ENCODE measurements at places on chromosomes 16 and 17.

DNA sequence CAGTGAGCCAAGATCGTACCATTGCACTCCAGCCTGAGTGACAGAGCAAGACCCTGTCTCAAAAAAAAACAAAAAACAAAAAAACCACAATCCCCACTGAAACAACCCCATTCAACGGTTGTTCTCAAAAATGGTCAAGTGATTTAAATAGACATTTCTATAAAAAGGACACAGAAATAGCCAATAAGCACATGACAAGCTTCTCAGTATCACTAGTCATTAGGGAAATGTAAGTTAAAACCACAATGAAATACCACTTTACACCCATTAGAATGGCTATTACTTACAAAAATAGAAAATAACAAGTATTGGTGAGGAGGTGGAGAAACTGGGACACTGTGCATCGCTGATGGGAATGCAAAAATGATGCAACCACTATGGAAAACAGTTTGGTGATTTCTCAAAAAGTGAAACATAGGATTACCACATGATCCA lies 26.6 kb upstream of the MYLK3 start:
- no peak for DNase-seq

- DNase-seq: no peak
Measured at GRCh38 chr17:49388692-49389513, 25.8 kb downstream of the PHB1 start.

- peak; percentile 6 for DNase-seq
Measured at GRCh38 chr17:69870091-69870530, 204.9 kb upstream of the KCNJ16 start.

GRCh38 chr16:55948230-55948629 lies 73.1 kb upstream of the CES5A start:
- DNase-seq: no peak

DNA sequence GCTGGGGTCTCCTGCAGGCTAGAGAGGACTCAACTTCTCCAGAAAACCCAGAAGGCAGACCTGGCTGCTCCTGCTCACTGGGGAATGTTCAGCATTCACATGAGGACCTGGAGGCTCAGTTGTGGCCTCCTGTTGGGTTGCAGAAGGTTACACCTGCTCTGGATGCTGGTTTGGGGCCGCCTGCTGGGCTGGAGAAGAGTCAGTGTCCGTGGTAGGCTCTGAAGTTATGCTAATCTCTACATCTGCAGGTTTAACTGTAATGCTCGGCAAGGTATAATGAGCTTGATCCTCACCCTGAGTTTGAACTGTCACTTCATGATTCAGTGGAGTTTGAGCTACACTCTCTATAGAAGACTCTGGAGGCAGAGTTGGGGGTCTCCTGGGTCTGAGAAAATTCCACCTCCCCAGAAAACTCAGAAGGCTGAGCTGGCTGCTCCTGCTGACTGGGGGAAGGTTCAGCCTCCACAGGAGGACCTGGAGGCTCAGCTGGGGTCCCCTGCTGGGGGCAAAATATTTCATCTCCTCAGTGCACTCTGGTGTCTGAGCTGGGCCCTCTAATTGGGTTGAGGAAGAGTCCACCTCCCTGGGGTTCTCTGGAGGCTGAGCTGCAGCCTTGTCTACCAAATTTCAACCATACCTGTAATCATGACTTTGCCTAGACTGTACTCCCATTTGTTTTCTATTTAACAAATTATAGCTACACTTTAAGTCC lies 23.5 kb downstream of the RDM1 start:
- no peak for DNase-seq

DNA sequence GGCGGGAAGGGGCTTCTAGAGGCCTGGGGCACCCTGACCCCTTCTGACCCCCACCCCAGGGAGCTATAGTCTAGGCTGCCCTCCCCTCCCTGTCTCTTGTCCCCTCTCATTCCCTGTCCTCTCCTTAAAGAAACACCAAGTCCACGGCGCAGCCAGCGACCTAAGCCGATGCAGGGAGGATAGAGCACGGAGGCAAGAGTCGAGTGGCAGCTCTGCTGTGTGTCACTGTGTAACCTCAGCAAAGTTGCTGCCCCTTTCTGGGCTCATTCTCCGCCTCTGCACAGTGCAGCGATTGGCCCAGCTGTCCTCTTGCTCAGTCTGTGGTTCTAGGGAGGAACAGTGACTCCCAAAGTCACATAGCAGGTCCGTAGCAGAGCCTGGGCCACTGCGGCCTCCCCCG lies 36.5 kb upstream of the SBK1 start:
- no peak for DNase-seq

GRCh38 chr17:29242790-29243189 lies 3.9 kb upstream of the CRYBA1 start:
- DNase-seq: no peak

Data from GM13977 (cell line).